Stimulated activated CD8-positive, alpha-beta memory T cell treated with anti-CD3 and anti-CD28 coated beads, Interleukin-4, amount 100 ng/mL, for 1 hour (primary cell): ENCODE measurements at places on chromosomes 4 and X.

GRCh38 chr4:106253364-106254129 lies 62.5 kb downstream of the TBCK start:
- no peak for DNase-seq

DNA sequence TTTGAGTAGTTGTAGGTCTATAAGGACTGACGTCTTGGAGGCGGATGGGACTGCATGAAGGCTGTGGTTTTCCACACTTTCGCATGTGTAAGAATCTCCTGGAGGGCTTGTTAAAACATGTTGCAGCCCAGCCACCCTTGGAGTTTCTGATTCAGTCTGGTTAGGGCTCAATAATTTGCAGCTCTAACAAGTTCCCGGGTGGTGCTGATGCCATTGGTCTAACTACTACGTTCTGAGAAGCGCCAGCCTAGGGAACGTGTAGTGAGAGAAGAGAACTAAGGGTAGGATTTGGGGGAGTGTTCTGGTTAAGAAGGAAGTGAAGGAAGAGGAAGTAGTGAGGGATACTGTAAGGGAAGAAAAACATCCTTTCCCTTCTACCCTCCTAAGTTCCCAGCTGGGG lies 138.9 kb downstream of the LARP7 start:
- DNase-seq = no peak

DNA sequence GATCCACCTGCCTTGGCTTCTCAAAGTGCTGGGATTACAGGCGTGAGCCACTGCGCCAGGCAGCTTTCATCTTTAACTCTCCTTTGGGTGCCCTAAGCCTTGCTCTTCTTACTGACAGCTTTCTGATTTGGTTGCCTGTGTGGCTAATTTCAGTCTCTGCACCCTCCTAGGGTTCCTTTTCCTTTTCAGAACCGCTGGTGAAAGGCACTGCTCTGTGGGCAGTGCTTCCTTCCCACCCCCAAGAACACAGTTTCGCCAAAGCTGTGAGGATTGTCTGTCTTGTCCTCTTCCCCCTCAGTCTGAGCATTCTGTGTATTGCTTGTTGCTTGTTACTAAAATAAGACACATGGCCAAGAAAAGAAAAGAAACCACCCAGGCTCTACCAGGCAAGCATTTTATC lies 101.4 kb upstream of the FRMPD3 start:
- DNase-seq = no peak

DNA sequence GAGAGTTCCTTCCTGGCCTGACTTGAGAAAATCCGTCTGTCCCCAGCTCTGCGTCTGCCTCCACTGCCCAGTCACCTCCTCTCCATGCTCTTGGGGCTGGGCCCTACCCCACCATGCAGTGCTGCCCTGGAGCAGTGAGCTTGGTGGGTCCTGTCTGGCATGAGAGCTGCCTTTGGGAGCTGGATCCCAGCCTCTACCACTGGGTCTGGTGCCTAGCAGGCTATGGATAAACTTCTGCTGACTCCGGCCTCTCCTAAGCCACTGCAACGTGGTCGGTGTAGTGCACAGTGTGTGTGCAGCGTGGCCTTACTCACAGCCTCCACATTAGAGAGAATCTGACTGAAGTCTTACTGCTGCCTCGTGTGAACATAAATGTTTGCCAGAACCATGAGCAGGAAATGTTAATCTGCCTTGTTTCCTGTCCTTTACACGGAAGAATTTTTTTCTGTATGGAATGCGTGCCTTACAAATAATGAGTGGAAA lies 47.6 kb downstream of the HTT start:
- no peak for DNase-seq

- no peak for DNase-seq
Measured at GRCh38 chrX:130895299-130895698, 7.7 kb downstream of the ENOX2 start.

DNA sequence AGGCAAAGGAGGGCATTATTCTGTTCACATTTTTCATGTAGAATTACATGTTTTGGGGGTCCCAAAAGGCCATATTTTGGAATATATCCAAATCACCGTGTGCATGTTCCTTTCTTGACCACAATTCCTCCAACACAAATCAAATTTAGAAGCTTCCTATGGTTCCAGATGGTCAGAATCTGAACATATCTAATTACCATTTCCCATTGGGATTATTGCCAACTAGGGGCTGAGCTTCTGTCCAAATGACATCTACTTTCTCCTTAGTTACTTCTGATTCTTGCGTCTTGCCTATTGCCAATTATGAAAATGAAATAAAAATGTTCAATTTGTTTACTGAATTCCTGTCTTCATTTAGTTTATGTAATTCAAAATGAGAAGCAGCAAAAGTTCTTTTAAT lies 163.7 kb downstream of the CPE start:
- DNase-seq = no peak

DNA sequence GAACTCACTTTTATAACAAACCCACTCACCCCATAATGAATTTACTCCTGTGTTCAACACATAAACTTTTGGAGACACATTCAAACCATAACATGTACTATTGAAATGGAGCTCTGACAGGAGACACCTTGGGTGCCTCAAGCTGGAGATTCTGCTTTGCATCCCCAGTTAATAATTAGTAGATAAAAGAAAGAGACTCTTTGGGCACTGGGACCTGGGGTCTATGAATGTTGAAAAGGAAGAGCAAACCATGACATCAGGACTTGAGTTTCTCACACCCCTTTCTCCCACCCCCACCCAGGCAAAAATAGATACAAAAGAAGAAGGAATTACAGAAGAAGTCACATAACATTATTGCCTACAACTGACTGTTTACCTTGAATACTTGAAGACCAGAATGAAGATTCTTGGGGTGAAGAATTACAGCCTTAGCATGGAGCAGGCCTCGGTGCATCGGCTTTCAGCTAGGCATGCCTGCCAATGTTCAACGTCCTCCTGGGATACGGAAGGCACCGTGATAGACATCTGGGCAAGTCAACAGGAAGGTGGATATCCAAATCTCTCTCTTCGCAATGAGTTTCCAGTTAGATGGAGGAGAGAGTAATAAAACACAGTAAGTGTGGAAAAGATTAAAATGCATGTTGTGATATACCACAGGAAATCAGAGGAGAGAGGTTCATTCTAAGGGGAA lies 316.0 kb downstream of the TRIML1 start:
- no peak for DNase-seq

GRCh38 chr4:36351082-36351666 lies 69.8 kb downstream of the DTHD1 start:
- peak; percentile 46 for DNase-seq

DNA sequence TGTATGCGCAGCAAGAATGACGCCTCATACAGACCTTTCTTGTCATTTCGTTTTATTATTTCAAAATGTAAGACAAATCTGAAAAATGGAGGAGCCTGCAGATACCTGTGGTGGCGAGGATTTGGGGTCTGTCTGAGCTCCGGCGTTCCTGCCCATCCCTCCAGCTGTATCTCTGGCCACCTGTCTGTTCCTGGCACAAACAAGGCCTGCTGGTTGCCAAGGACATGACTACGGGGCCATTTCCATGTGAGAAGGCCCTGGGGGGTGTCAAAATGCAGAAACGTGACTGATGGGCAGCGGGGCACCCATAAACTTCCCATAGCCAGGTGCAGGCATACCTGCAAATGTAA lies 591 bp upstream of the TSPAN7 start:
- DNase-seq = no peak

DNA sequence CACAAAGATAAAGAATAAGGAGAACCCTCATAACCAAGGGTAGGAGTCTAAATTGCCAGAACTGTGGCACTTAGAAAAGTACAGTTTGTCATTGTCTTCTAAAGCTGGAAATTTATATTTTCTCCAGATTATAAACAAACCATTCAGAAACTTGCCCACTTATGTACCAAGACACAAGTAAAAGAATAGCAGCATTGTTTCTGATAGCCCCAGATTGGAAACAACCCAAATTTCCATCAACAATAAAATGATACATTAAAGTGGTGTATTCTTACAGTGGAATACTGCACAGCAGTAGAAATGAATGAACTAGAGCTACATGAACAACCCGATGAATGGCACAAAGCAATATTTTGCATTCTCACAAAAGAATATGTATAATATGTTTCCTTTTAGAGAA lies 63.1 kb upstream of the PDHA1 start:
- no peak for DNase-seq

DNA sequence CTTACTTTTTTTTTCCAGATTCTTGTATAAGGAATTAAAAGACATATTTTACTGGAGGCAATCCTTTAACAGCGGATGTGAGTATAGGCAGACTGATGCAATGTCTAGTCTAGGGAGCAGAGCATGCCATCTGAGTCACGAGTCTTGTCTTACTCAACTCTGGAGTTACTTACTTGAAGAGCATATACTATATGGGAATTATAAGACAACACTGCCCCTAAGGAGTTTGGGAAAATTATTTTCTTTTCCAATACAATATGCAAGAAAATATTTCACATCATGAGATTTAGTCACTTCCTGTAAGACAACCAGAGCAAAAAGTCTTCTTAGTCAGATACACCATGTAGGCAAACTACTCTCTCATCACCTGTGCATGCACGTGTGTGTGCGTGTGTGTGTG lies 537.3 kb upstream of the FTHL17 start:
- no peak for DNase-seq

DNA sequence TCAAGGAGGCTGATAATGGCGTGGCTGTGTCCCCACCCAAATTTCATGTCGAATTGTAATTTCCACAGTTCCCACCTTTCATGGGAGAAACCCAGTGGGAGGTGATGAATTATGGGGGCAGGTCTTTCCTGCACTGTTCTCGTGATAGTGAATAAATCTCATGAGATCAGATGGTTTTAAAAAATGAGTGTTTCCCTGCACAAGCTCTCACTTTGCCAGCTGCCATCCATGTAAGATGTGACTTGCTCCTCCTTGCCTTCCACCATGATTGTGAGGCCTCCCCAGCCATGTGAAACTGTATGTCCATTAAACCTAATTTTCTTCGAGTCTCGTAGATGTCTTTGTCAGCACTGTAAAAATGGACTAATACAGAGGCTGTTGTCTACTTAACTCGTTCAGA lies 488.3 kb downstream of the SPRY1 start:
- no peak for DNase-seq

DNA sequence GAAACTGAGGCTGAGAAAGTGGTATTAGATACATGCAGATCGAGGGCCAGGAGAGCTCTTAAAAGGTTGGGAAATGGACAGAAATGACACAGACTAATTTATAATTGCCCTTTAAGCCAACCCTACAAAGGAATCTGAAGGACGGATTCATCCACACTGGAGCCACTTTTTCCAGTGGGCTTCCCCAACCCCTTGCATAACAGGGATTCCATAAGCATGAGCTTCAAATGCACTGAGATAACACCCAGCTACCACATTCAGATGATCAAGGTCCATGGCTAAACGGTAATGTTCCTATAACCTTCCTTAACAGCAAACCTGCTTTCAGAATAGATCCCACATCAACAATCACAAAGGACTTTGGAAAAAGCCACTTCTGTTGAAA lies 34.2 kb downstream of the PLAC1 start:
- no peak for DNase-seq

DNA sequence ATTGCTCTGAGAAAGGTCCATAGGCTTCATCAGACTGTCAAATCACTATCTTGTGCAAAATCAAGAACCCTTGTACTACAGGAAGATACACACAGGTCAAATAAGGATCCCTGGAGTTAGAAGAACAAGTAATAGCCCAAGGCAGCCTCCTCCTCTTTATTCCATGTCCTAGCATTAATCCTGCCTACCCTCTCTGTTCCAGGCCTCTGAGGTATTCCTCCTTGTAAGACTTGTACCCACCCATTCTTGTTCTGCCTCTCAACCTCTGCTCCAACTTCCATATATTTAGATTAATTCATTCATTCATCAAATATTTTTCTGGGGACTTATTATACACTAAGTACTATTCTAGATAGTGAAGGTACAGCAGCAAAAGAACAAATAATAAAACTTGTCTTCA lies 10.4 kb upstream of the PLK4 start:
- DNase-seq = no peak

GRCh38 chr4:55409468-55410171 lies 13.9 kb downstream of the TMEM165 start:
- DNase-seq = no peak

GRCh38 chrX:105645667-105646357 lies 176.5 kb upstream of the NRK start:
- DNase-seq = no peak

DNA sequence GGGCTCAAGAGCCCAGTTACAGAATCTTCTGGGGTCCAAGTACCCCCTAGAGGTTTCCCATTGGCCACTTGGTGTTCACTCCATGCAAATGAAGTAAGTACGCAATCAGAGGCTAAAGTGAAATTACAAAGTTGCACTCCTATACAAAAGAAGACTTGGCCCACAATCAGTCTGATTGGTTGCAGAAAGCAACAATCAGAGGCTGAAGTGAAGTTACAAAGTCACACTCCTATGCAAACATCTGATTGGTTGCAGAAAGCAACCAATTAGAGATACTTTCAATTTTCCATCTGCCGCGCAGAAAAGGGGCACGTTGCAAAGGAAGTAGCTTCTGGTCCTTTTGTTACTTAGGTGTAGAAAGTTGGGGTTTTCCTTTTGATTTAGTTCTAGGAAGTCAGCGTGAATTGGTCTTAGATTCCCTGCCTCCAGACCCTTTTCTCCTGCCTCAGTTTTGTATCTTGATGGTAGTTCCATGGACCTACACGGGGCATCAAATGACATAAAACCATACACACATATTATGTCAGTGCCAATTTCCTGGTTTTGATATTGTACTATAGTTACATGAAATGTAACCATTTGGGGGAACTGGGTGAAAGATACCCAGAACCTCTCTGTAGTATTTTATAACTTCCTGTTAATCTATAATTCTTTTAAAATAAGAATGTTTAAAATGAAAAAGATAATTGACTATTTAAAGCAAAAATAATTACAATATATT lies 12.4 kb upstream of the PIN4 start:
- DNase-seq = no peak

- DNase-seq = no peak
Measured at GRCh38 chrX:16770970-16771482, 15.2 kb upstream of the TXLNG start.

DNA sequence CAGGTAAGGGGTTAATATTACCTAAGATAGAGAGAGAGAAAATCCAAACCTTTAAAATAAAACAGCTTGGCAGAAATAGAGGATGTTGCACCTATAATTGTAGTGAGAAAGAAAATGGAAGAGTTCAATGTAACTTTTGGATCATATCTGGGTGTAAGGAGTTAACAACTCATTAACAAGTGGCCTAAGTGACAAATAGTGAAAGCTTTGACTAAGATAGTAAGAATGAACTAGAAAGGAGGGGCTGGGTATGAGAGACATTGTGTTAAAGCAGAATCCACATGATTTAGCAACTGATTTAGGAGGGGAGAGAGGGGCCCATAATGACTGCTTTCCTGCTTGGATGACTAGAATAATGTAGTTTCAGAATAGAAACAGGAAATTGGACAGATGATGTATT lies 761.0 kb downstream of the IL1RAPL1 start:
- DNase-seq = no peak

- DNase-seq = no peak
Measured at GRCh38 chr4:136864604-136865185, 667.6 kb downstream of the PCDH18 start.

DNA sequence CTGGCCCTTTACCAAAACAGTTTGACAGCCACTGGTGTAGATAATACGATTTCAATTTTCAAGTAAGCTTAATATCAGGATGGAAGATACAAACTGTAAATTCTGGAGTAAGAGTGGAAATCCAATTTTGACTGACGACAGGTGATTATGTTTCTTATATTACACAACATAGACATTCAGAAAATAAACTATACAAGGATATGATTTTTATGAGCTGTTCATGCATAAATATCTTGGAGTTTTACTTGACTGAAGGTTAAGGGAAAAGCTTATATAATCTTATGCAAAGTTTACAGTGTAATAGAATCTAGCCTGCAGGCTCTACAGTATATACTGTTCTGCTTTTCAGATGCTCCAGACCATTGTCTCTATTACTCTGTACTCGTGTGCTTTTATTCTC lies 1672.3 kb downstream of the ARAP2 start:
- no peak for DNase-seq
